ENCODE measurements at places on chromosomes 5 and 9. TPM values are rescaled to one million over a fixed set of nuclear protein-coding genes. Genes with fewer than 3 reads are reported as not detected.

Gene PHF24
- 0.60 TPM for total RNA-seq

Gene PCDHAC1
- total RNA-seq = 1.2 TPM

GRCh38 chr5:127587246-127587917, 61.5 kb upstream of the CTXN3 start:
- no peak for DNase-seq

GRCh38 chr9:112726428-112726827, 8.5 kb upstream of the INIP start:
- DNase-seq = no peak

- no peak for DNase-seq
Measured at GRCh38 chr5:39411061-39411460, 13.7 kb downstream of the DAB2 start.

- DNase-seq = no peak
Measured at GRCh38 chr5:158277276-158277675, 418.3 kb upstream of the CLINT1 start.

DNA sequence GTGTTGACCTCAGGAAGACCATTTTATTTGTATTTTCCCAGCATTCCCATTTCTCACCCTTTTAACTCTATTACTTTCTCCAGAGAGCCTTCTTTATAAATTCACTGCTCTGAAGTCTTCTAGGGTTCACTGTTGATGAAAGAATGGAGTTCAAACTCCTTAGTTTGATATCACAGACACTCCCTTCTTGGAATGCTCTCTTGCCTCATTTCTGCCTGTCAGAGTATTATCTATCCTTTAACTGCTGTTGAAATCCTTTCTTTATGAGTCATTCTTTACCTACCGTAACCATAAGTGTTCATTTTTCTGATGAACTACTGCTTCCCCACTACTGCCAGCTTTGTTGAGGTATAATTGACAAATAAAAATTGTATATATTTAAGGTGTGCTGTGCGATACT, 4.3 kb downstream of the RIC1 start:
- no peak for DNase-seq

DNA sequence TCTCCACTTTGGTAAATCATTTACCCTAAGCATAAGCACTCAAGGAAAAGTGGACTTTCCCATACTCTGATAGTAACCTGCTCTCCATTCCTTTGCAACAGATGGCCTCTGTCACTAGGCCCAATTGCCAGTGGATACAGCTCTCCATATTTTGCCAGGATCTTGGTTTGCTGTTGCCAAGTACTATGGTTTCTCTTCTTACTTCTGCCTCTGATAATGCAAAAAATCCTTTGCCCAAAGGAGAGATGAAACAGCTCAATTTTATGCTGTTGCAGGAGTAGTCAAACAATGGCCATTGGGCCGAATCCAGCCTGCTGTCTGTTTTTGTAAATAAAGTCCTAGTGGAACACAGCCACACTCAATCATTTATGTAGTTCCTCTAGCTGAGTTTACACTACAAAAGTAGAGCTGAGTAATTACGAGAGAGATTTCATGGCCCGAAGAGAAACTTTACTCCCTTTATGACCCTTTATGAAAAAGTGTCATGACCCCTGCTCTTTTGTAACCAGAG, 92.5 kb downstream of the HTR4 start:
- no peak for DNase-seq

GRCh38 chr9:106670418-106670817, 192.5 kb upstream of the ZNF462 start:
- DNase-seq = no peak

- DNase-seq = no peak
Measured at GRCh38 chr5:40486437-40487275, 193.1 kb upstream of the PTGER4 start.

DNA sequence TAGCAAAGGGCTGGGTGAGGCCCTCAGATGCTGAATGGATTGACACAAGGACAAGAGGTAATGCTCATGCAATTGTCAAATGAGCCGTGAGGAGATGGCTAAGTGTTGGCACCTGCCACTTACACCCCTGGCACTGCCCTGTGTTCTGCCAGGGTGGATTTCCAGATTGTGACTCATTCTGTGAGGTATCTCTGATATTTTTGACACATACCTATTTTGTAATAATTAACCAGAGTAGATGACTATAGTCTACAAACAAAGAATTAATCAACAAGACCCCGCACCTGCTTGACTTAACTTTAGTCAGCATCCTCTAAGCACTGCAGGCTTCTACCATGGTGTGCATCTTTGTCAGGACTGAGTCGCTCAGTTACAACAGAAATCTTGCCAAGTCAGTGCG, 200.8 kb downstream of the DIRAS2 start:
- no peak for DNase-seq

DNA sequence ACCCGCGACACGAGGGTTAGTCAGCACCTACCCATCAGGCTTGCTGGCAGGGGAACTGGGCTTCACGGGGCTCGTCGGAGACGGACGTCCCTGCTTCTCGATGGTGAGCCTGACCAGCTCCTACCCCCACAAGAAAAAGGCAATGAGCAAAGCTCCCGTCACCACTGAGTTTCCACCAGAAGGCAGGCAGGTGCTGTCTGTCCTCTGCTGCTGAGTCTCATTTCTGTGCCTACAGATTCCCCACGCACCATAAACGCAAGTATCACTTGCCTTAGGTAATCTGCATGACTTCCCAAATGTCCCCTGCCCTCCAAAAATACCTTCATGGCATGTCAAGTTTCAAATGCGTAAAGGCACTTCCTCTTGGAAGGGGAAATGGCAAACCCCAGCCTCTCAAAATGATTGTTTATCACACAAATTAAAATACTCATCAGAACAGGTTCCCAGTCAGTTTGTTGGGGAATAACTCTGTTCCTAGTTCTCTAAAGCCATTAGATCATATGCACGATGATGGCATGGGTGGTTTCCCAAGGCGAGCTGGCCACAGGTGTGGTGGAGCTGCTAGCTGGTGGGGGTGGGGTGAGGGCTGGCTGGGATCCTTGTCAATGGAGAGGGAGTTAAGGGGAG, 85.0 kb downstream of the PRRT1B start:
- no peak for DNase-seq

DNA sequence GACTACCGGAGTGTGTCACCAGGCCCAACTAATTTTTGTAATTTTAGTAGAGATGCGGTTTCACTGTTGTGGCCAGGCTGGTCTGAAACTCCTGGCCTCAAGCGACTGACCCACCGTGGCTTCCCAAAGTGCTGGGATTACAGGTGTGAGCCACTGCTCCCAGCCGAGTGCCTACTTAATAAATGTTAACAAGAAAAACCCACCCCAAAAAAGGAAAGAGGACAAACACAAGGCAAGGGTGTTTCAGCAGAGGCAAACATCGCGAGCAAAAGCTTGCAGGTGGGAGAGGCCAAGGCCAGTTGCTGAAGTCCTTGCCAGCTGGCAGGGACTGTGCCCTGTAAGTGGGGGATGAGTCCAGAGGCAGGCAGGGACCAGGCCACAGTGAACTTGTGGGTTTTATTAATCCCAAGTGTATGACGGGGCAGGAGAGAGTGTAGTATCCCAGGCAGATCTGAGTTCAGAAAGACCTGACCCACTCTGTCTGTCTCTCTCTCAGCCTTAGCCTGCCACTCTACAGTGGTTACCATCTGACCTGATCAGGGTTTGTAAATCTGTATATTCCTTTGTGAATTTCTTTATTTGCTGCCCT, 6.4 kb upstream of the FPGS start:
- no peak for DNase-seq

DNA sequence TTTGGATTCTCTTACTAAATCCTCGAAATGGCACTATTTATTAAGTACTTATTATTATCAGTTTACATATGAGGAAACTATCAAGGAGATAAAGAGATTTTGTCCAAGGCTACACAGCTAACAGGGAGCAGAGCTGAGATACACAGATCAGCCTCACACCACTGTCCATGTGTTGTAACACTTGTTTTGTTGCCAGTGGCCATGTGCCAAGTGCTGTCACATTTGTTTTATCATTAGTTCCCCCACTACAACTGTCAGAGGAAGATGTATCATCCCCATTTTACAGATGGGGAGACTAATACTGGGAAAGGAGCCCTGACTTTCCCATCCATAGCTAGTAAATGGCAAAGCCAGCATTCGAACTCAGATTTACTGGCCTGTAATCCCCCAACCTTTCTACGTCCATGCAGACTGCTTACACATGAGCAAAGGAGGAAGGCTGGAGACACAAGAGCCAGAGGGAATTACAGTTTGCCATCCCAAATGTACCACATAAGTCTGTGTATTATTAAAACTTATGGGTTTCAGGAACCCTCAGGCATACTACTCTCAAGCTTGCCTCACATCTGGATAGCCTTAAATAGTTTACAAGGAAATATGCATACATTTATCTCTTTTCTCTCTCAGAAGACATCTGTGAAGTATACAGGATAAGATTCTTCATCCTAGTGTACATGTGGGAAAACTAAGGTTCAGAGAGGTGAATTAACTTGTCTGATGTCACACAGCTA, 25.1 kb downstream of the PAPPA start:
- DNase-seq = no peak

Measured in tibial nerve (tissue), 4 donors.